ENCODE measurements at places on chromosomes 3 and 15. TPM values are rescaled to one million over a fixed set of nuclear protein-coding genes. Genes with fewer than 3 reads are reported as not detected.

DNA sequence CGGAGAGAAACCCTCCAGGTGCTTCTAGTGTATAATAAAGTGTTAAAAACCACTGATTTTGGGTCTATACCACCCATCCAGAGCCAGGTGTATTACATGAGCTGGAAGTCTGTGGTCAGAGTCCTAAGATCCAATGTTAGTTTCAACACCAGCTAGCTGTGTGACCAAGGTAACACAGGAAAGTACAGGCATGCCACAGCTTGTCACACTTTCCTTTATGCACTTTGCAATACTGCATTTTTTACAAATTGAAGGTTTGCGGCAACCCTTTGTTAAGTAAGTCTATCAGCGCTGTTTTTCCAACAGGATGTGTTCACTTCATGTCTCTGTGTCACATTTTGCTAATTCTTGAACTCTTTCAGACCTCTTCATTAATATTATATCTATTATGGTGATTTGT is 201.3 kb upstream of the PRICKLE2 start:
- no peak for DNase-seq

DNA sequence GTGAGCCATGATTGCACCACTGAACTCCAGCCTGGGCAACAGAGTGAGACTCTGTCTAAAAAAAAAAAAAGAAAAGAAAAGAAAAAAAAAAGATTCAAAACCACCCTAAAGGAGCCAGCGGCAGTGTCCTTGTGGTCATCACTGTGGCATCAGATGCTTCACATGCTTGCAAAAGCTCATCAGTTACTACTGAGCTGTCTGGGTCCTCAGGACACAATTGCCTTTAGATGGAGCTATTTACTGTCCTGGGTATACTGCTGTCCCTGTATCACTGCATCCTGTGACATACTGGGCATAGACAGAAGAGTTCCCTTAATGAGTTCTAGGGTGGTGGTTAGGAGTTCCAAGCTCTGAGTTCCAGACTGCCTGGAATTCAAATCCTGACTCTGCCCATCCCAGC is 85.8 kb downstream of the LINGO1 start:
- no peak for DNase-seq

DNA sequence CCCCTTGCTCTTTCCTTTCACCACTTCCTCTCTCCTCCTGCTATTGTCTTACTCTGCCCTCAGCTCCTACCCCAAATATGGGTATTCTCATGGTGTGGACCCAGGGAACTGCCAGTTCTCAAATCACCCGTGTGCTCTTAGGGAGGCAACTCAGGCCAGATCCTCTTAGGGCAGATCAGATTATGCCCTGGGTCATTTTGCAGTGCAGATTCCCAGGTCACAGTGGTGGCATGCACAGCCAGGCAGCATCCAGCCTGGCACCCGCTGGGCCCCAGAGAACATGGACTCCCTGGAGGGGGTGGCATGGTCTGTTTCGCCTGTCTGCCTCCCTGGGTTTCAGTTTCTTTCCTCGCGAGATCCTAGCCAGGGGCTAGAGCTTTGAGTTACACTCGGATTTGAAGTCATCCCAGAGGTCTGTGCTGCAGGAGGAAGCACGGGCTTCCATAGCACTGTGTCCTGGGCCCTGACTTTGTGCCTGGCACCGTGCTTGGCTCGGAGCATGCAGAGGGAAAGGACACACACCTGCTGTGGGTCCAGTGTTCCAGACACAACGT is 96.1 kb downstream of the TOP2B start:
- no peak for DNase-seq

Gene RAB8B
- 34.4 TPM for polyA plus RNA-seq

DNA sequence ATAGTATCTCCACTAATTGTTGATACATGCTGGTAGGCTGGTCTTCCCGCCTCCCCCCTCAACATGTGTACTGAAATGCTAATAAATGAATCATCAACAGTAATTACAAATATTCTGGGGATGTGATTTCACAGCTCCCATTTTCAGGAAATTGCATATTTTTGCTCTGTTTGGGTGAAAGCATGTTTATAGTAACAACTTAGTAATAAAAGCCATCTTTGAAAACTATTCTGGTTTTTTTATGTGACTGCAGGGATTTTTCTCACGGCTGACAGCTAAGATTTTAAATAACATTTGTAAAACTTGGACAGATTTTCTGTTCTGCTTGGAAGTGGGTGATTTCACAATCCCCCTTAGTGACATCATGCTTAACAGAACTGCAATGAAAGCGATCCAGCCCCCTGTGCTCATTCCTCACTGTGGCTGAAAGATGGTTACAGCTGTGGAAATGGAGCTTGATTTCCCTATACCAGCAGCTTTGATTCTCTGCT is 25.6 kb upstream of the FAM174B start:
- DNase-seq = no peak

DNA sequence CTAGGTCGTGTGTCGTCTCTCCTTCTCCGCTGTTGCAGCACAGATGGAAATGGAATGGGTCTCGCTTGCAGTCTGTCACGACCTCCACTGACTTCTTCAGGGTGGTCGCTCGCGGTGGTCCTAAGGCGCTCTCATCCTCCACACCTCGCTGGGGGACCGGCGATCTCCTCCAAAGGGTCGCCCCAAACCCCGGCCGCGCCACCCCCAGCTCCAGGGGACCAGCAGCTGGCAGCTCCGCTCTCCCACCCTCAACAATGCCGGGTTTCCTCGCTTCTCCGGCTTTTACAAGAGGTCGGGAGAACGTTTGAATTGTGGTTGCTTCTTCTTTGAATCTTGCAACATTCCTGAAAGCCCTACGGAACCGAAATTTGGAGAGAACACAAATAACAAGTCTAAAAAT is 25.9 kb downstream of the SERP1 start:
- DNase-seq = no peak

- no peak for DNase-seq
Observed at GRCh38 chr3:187340578-187340977, 27.6 kb upstream of the RTP4 start.

- DNase-seq = peak; percentile 9
Observed at GRCh38 chr15:92277776-92278175, 115.9 kb upstream of the ST8SIA2 start.

DNA sequence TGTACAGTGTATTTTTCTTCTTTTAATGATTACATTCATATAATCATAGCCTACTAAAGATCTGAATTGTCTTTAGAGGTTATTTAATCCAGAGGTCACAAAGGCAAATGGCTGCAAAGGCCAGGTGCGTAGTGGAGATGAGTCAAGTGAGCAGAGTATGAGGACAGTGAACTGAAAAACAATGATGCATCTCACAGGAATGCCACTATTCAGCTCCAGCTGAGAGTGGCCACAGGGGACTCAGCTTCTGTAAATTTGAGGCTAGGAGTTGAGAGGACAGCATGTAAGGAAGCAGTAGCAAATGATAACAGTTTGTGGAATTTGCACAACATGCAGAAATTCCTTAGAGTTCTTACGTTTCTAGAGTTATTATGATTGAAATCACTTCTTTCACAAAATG is 50.4 kb downstream of the COL6A5 start:
- no peak for DNase-seq

GRCh38 chr15:84671211-84671610 is 13.2 kb upstream of the NMB start:
- no peak for DNase-seq

GRCh38 chr15:89400782-89401545 is 66.3 kb upstream of the POLG start:
- no peak for DNase-seq

Gene ATP8B4
- 3.9 TPM for polyA plus RNA-seq

Gene CD276
- 162 TPM for polyA plus RNA-seq

GRCh38 chr15:89163271-89164055 is 57.9 kb downstream of the RLBP1 start:
- DNase-seq = no peak

DNA sequence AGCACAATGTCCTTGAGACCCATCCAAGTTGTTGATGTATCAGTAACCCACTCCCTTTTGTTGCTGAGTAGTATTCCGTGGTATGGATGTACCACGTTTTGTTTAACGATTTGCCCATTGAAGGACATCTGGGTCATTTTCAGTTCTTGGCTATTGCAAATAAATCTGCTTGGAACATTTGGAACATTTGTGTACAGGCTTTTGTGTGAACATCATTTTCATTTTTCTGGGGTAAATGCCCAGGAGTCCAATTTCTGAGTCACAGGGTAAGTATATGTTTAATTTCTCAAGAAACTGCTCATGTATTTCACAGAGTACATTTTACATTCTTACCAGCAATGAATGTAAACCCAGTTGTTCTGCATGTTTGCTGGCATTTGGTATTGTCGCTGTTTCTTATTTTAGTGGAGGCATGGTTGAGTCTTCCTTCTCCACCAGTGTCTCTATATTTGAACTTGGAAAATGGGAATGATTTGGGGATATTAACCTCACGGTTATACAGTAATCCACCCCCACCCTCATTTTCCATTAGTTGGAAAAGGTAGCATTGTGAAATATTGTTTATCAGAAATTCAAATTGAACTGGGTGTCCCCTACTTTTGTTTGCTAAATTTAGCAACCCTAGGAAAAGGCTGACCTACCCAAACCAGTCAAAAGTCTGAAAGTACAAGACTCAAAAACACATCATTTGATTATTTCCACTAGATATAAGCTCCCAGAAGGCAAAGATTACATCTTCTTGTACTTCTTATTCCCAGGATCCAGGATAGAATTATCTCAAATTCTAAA is 30.8 kb downstream of the POMGNT2 start:
- DNase-seq = no peak

GRCh38 chr15:39552556-39552955 is 28.3 kb upstream of the THBS1 start:
- no peak for DNase-seq

Gene TAGLN3
- 2.2 TPM for polyA plus RNA-seq

GRCh38 chr15:30922480-30923311 is 19.0 kb downstream of the FAN1 start:
- DNase-seq = no peak

DNA sequence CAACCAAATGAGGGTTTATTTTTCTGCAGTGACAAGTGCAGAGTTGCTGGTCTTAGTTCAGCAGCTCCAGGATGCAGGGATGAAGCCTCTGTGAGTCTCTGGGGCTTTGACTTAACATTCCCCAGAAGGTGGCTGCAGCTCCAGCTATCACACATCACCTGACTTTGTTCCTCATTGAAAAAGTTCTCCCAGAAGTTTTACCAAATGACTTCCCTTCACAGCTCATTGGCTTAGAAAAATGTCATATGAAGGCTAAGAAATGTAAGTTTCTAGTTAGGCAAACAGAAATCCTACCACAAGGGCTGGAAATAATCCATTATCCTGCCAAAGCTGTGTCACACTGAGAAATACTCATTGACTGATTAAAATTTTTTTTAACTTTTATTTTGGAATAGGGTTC is 184.9 kb downstream of the MINAR1 start:
- no peak for DNase-seq

DNA sequence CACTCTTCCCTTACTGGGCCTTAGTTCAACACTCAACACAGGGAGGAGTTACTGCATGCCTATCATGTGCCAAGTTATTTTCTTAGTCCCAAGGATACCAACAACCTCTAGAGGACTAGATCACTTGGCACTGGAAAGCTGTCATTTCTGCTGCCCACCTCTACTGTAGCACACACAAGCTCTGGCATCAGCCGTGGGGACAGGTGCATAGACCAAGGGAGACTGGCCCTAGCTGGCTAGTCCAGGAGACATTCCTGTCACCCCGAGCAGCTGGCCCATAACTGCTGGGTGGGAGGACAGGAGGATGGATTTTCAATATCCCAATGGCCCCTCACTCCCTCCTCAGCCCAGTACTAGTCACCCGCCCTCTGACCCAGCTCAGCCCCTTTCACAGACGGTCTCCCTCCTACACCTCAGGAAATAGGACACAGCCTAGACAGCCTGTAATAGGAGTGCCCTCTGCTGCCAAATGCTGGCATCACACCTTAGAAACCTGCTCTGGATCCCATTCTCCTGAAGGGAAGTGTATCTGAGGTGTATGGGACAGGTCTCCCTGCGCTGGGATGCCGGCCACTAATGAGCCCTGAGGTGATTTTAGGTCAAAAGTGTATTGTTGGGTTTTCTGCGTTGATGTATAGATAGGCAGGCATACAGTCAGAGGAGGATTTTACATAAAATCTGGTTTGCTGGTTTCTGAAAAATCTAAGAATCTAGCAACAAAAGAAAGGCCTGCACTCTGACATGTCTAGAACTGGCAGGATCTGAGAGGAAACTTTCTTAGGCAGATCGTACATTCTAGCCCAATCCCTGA is 3.4 kb upstream of the DZIP1L start:
- DNase-seq = peak; percentile 55

Gene DNAH12
- 1.1 TPM for polyA plus RNA-seq

Gene MCTP2
- polyA plus RNA-seq = 18.8 TPM

DNA sequence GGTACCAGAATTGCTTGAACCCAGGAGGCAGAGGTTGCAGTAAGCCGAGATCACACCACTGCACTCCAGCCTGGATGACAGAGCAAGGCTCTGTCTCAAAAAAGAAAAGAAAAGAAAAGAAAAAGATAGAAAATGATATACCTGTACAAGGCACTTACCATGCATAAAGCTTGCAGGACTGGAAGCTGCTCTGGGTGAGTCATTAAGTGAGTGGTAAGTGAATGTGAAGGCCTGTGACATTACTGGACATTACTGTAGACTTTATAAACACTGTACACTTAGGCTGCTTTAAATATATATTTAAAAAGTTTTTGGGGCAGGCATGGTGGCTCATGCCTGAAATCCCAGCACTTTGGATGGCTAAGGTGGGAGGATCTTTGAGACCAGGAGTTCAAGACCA is 99.2 kb downstream of the SLMAP start:
- DNase-seq = no peak

DNA sequence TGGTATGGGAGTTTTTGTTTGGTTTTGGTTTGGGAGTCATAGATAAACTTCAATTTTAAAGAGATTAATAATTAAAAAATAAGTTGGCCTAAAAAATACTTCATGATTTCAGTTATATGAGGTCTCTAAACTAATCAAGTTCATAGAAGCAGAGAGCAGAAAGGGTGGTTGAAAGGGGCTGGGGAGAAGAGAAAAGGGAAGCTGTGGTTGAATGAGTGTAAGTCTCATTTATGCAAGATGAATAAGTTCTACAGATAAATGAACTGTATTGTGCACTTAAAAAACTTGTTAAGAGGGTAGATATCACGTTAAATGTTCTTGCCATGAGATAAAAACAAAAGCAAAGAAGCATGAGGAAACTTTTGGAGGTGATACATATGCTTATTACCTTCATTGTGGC is 188.7 kb downstream of the NSUN3 start:
- no peak for DNase-seq

GRCh38 chr3:32945136-32945535 is 6.3 kb upstream of the CCR4 start:
- no peak for DNase-seq

Gene MFN1
- 70.7 TPM for polyA plus RNA-seq

GRCh38 chr3:77795013-77795412 is 755.1 kb downstream of the ROBO2 start:
- no peak for DNase-seq

GRCh38 chr3:100603469-100603868 is 5.9 kb upstream of the ADGRG7 start:
- DNase-seq = no peak

Gene KBTBD13
- 0.11 TPM for polyA plus RNA-seq

- DNase-seq = no peak
Observed at GRCh38 chr3:45793482-45794176, 2.7 kb downstream of the SLC6A20 start.

- no peak for DNase-seq
Observed at GRCh38 chr3:70387889-70388288, 75.5 kb upstream of the MDFIC2 start.

- DNase-seq = no peak
Observed at GRCh38 chr3:25156626-25157025, 271.4 kb upstream of the RARB start.

GRCh38 chr3:124243177-124243859 is 251.4 kb upstream of the ROPN1 start:
- DNase-seq = no peak
